ENCODE measurements at places on chromosomes 1 and 21.

DNA sequence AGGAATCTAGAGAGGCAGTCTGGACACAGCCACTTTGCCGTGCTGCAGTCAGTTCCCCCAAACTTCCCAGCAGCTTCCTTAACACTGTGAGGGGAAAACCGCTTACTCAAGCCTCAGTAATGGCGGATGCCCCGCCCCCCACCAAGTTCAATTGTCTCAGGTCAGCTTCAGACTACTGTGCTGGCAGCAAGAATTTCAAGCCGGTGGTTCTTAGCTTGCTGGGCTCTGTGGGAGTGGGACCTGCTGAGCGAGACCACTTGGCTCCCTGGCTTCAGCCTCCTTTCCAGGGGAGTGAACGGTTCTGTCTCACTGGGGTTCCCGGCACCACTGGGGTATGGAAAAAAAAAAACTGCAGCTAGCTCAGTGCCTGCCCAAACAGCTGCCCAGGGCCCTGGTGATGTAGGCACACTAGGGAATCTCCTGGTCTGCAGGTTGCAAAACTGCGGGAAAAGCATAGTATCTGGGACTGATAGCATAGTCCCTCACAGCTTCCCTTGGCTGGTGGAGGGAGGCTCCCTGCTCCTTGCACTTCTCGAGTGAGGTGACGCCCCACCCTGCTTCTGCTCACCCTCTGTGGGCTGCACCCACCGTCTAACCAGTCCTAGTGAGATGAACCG lies 23.7 kb upstream of the HFM1 start:
- no peak for DNase-seq

DNA sequence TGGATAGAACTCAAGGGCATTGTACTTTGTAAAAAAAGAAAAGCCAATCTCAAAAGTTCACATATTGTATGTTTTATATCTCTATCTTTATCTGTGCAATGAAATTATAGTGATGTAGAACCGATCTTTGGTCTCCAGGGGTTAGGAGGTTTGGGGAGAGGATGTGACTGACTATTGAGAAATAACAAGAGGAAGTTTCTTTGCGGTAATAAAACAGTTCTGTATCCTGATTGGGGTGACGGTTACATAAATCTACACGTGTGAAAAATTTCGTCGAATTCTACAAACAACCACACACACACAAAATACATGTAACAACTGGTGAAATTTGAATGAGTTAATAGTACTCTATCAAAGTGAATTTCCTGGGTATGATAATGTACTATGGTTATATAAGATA lies 10.6 kb upstream of the OR2T33 start:
- DNase-seq, result no peak

- no peak for DNase-seq
These were observed 973.7 kb downstream of the LTN1 start for GRCh38 chr21:28018741-28019669.

DNA sequence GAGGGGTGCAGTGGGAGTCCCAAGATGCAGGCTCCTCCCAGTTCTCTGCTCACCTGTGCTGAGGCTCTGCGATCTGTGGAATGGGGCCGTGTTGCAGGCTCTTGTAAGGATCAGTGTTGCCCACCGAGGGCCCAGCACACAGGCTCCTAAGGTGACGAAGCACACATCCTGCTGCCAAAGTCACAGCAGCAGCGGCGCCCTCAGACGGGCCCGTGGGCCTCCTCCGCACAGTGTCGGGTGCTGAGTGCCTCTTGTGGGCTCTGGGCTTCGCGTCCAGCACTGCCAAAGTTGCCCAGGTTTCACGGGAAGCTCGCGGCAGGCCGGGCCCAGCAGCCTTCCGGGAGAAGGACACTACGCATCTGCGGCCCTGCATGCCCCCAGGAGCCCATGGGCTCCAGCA lies 72.1 kb upstream of the ABCG1 start:
- DNase-seq, result no peak

GRCh38 chr1:36115200-36115669 lies 9.8 kb downstream of the COL8A2 start:
- no peak for DNase-seq

Measured in CD4-positive, alpha-beta T cell treated with Interleukin-6 at 100 ng/mL for 8 hours (primary cell).